A549 treated with AZD2906 at 1 μM for 4 hours (cell line): ENCODE measurements at places on chromosomes 2 and 18. TPM values are rescaled to one million over a fixed set of nuclear protein-coding genes. Genes with fewer than 3 reads are reported as not detected.

The CCDC178 gene
- not detected in 5 replicates for total RNA-seq

The EVA1A gene
- total RNA-seq: 7.8 to 10.1 TPM (median 8.6 TPM) in 5 replicates

The FLACC1 gene
- total RNA-seq: 0.14 to 0.20 TPM (median 0.17 TPM) in 3 of 5 replicates, not detected in the others

The NUP35 gene
- total RNA-seq: 28.1 to 39.0 TPM (median 29.9 TPM) in 5 replicates

The GPR45 gene
- 0.06 TPM in 1 of 5 replicates, not detected in the others for total RNA-seq

The TFCP2L1 gene
- total RNA-seq: 23.4 to 29.7 TPM (median 25.7 TPM) in 5 replicates

The DYNAP gene
- total RNA-seq: not detected in 5 replicates

The NEB gene
- 0.17 to 0.34 TPM (median 0.20 TPM) in 5 replicates for total RNA-seq

The SRBD1 gene
- 7.9 to 10.5 TPM (median 7.9 TPM) in 5 replicates for total RNA-seq
